ENCODE measurements at places on chromosomes 3 and 15. TPM values are rescaled to one million over a fixed set of nuclear protein-coding genes. Genes with fewer than 3 reads are reported as not detected.

KCNMB3 gene
- total RNA-seq = 5.8 TPM

UBE2E2 gene
- 38.2 TPM for total RNA-seq

YEATS2 gene
- total RNA-seq = 33.8 TPM

CACNA2D2 gene
- total RNA-seq = 0.59 TPM

- H3K4me1 ChIP-seq = no peaks in the 10 kb centered on the region
- H3K27ac ChIP-seq = no peak overlapping the region
- H3K36me3 ChIP-seq = no peaks in the 10 kb centered on the region
- DNase-seq = no peak
These were observed 44.5 kb downstream of the RIOX2 start for GRCh38 chr3:97927704-97928103.

DNA sequence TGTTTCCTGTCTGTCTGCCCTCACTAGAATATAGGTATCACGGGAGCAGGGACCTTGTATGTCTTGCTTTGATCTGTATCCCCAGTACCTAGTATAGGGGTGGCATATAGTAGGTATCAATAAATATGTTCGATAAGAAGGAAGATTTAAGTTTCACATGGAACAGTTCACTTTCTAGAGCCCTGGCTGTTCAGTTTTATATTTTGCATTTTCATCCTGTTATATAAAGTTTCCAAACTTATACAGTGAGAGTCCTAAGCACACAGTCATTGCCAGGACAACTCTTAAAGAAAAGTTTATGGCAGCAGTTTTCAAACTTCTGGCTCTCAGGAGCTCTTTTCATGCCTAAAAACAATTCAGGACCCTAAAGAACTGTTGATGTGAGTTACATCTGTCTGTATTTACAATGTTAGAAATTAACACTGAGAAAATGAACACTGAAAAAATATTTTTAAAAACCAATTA, 13.4 kb downstream of the ITPR1 start:
- no peak for DNase-seq
- H3K27me3 ChIP-seq = no peaks in the 10 kb centered on the region

- no peak overlapping the region for H3K4me3 ChIP-seq
- H3K27ac ChIP-seq = no peak overlapping the region
- no peaks in the 10 kb centered on the region for H3K27me3 ChIP-seq
- no peaks in the 10 kb centered on the region for H3K4me1 ChIP-seq
- no peak for DNase-seq
- H3K36me3 ChIP-seq = no peaks in the 10 kb centered on the region
These were observed 269.7 kb downstream of the ABHD5 start for GRCh38 chr3:43960448-43960840.

GRCh38 chr3:8205881-8206280, 295.7 kb upstream of the LMCD1 start:
- DNase-seq = no peak
- no peaks in the 10 kb centered on the region for H3K4me1 ChIP-seq
- no peaks in the 10 kb centered on the region for H3K27me3 ChIP-seq
- H3K36me3 ChIP-seq = no peaks in the 10 kb centered on the region
